ENCODE measurements at places on chromosomes 13 and 19.

GRCh38 chr19:53057904-53058580 lies 13.5 kb downstream of the ERVV-2 start:
- no peak for DNase-seq

GRCh38 chr13:87355451-87355850 lies 315.7 kb upstream of the SLITRK5 start:
- no peak for DNase-seq

GRCh38 chr19:55075371-55075998 lies at the start of gene EPS8L1:
EPS8L1 (plus strand) TSS chr19:55075869; CDS start chr19:55076445, 576 bp downstream.
- no peak for DNase-seq

- DNase-seq: no peak
Observed at GRCh38 chr13:109938255-109938936, 152.0 kb upstream of the IRS2 start.

DNA sequence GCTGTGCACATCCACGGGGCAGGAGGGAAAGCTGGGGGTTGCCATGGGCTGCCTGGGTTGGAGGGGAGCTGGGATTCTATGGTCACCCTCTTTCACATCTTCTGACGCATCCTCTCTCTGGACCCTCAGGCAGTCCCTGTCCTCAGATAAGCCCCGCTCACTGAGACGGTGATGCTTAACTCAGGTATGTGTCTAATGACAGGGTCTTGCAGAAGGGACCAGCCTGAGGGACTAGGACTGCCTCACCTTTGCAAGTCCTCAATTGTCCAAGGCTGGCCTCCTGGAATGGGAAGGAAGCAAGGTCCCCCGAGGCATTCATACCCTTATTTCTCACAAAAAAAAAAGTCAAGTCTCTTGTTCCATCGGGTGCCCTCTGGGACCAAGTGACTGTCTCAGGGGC lies 37.7 kb upstream of the CCNE1 start:
- no peak for DNase-seq

DNA sequence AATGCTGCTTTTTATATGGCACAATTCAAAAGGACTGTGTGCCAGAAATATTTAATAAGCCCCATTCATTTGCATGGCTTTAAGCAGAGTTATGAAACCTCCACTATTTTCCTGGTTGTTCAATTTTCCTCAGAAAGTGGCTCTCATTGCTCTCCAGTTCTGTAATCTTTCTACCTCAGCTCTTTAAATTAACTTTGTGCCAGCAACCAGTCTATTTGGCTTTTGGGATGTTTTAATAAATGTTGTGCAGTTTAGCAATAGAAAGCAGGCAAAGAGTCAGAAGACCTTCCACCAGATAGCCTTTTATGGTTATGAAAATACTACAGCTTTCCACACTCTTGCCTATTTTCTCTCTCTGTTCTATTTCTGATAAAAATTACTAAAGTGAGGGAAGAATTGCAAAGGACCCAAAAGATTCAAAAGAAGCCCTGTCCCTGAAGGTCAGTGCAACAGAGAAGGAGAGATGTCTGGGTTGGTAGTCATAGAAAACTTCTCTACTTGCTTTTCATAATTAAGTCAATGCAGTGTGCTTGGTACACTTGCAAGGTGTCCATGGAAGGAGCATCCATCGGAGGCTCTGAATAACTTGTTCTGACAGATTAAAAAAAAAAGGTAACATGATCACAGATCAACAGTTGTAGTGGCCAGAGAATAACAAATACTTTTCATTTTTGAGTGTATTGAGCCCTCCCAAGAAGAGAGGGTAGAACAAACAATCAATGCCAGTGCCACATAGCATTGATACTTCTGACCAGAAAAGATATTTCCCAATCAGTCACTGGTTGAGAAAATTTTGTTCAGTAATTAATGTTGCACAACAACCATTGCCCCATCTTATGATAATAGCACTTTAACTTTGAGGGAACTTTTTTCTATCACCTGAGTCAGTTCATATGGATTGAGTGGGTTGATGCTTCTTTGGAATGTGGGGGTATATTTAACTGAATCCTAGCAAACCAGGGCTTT lies 48.4 kb upstream of the SPRY2 start:
- DNase-seq: no peak

- DNase-seq: no peak
Observed at GRCh38 chr19:12783849-12784393, 7.4 kb upstream of the JUNB start.

GRCh38 chr13:109913936-109914510 lies 127.6 kb upstream of the IRS2 start:
- DNase-seq: no peak

DNA sequence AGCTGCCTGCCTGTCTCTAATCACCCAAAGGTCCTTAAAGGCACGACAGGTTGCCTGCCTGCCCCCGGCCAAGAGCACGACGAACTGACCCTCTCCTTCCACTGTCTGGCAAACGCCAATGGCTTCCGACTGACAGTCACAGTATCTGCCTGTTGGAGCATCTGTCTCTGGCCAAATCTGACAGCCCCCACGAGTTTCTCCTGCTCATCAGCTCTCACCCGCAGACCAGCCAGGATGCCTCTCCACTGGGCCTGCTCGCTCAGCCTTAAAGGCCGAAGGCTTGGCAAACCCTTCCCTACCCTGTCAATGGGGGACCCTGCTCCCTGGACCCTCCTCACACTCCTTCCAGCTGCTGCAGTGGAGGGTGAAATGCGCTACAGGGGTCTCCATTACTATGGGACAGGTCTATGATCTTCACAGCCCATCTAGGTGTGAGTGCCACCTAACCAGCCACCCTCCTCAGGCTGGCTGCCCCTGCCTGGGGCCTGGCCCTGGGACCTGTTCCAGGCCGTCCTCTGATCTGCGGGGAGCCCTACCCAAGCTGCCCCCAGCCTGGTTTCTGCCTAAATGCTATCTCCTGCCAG lies 932 bp downstream of the FAM83E start:
- no peak for DNase-seq

GRCh38 chr13:88707646-88708045 lies 1036.5 kb downstream of the SLITRK5 start:
- DNase-seq: no peak

DNA sequence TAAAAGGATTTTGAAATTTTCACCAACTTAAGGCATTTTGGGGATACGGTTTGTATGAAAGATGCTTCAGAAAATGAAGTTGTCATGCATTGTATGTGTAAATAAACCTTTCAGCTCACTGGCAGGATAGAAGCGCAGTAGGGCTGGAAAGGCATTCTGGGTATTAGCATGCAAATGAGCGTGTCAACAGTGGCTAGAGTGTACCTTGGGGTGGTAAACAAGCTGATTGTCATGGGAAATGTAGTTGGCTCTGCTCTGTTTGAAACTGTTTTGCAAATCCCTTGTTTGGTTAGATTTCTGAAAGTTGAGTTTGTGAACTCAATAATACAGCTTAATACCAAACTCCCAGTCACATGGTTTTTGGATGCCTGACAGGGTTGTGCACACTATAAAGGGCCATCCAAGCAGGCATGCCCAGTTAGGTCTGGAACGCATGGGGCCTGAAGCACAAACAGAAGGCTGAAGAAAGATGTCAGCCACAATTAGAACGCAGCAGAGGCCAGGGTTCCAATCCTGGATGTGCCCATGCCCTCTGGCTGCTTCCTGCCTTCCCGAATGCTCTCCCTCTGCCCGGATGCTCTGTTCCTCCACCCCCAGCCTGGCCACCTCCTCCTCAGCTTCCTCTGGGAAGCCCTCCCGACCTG lies 14.6 kb downstream of the GSX1 start:
- no peak for DNase-seq

DNA sequence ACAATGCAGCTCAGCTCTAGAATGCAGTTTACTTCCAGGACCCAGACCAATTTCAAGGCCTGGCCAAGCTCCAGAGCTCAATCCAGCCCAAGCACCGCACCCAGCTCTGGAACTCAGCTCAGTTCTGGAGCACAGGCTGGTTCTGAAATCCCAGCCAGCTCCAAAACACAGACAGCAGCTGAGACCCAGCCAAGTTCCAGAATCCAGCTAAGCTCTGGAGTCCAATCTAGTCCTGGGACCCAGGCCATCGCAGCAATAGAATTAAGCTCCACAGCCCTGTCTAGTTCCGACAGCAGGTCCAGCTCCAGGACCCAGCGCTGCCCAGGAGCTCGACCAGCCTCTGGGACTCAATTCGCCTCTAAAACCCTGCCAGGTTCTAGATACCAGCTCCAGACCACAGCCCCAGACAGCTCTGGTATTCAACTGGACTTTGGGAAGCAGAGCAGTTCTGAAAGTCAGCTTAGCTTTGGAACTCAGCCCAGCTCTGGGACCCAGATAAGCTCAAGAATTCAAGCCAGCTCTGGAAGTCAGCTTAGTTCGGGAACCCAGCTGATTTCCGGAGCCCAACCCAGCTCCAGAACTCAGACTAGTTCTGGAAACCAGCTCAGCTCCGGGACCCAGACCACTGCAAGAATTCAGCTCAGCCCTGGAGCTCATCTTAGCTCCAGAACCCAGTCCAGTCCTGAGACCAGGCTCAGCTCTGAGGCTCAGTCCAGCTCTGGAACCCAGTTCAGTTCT lies 6.8 kb downstream of the GIPC3 start:
- DNase-seq: no peak

DNA sequence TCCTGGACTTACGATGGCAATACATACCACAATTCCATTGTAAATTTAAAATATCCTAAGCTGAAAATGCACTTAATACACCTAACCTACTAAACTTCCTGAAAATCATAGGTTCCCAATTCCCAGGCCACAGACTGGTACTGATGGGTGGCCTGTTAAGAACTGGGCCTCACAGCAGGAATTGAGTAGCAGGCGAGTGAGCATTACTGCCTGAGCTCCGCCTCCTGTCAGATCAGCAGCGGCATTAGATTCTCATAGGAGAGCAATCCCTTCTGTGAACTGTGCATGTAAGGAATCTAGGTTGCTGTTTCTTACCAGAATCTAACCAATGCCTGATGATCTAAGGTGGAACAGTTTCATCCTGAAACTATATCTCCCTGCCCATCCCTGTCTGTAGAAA lies 1670.2 kb upstream of the PCDH20 start:
- DNase-seq: no peak

DNA sequence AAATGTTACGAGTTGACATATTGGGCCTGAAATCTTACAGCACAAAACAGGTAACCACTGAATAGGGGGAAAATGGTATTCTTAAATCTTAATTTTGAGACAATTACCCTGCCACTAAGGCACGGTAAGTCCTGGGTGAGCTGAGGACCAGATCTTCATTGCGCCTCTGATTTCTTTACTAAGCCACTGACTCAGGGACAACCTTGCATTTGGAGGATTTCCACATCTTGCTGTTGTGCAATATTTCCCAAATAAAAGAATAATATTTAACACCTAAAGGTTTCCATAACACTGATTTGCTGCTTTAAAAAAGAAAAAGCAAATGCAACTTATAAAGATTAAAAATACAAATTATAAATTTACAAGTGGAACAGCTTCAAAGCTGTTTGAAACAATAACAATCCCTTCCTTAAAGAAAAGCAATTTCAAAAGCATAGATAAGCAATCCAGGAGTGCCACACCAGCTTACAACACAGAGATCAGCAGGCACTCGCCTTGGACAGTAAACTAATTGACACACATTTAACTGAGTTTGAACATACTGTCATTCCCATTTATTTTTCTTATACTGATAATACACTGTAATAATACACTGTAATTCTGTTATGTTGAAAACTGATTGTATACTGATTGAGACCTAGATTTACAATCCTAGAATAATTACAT lies 79.6 kb upstream of the DOCK9 start:
- DNase-seq: no peak

DNA sequence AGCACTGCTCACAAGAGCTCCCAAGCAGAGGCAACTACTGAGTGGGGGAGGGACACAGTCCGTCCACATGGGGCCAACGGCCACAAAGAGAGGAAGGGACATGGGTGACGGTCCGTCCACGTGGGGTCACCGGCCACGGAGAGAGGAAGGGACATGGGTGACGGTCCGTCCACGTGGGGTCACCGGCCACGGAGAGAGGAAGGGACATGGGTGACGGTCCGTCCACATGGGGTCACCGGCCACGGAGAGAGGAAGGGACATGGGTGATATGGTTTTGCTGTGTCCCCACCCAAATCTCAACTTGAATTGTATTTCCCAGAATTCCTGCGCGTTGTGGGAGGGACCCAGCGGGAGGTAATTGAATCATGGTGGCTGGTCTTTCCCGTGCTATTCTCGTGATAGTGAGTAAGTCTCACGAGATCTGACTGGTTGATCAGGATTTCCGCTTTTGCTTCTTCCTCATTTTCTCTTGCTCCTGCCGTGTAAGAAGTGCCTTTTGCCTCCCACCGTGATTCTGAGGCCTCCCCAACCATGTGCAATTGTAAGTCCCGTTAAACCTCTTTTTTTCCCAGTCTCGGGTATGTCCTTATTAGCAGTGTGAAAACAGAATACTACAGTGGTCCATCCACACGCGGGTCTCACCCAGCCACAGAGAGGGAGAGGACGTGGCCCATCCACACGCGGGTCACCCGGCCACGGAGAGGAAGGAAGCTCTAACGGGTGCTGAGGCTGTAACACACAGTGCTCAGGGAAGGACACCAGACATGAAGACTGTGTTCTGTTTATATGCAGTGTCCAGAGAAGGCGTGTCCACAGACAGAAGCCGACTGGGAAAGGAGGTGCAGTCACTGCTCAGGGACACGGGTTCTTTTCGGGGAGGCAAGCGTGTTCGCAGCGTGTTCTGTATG lies 48.5 kb downstream of the GAS6 start:
- no peak for DNase-seq

DNA sequence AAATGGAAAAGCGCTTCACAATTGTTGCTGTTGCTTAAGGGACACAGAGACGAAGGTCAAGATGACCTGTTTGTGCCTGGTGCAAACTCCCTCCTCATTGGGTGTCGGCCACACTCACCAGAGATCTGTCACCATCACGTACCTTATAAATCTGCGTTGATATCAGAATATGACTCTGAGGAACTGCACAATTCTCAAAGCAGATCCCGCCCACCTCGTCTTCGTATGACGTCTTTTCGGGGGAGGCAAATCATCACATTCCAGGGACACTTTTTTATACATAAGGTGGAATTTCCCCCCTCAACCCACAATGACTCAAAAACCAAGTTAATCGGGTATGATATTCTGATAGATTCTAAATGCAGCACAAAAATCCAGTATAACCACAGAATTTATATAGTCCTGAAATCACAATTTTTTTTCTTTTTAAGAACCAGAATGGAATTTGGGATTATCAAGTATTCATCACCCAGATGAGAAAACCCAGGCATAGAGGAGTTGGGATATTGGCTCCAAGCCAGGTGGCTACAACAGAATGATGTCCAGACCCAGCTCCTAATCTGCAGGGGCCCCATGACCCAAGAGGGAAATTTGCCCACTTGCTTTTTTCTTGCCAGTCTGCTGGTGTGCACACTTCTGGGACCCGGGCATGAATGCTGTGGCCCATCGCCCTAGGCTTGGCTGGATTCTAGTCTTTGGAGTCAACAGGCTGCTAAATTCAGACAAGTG lies 50.6 kb upstream of the MTIF3 start:
- DNase-seq: no peak

GRCh38 chr13:26872525-26873385 lies 112.2 kb upstream of the GPR12 start:
- DNase-seq: no peak

All from SK-N-MC (cell line).